ENCODE measurements at places on chromosomes 3 and 15.

- DNase-seq = no peak
Observed at GRCh38 chr3:15755181-15755580, 42.6 kb downstream of the ANKRD28 start.

DNA sequence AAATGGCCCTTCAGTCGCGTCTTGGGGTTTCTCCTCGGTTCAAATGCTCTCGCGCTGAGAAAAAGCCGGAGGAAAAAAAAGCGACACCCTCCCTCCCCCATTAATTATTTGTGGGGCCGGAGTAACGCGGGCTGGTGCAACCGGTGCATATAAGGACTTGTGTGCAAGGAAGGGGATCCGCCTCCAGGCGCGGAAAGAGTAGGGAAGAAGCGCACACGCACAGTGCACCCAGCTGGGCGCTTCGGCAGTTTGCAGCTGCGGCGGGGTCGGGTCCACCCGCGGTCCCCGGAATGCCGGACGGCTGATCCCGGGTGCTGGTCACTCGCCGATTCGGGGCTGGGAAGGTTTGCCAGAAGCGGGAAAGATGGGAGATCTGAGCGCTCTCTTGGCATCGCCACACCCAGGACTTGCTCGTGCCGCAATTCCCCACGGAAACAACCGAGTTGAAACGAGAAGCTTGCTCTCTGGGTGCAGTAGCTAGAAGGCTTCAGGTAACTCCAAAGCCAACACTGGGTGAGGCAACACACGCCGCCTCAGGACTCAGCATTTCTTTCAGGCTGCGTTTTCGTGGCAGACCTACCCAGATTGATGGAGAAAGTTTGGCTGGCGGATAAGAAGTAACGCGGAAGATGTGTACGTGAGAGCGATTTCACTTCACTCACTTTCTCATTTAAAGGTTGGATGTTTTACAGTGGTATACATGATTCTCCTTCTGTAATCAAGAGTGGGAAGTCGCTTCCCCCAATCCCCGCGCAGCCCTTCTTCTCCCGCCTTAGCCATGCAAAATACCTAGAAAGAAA is 720 bp upstream of the TNIK start:
- peak; percentile 26 for DNase-seq

- no peak for DNase-seq
Observed at GRCh38 chr15:64930019-64930652, 18.4 kb downstream of the ANKDD1A start.

DNA sequence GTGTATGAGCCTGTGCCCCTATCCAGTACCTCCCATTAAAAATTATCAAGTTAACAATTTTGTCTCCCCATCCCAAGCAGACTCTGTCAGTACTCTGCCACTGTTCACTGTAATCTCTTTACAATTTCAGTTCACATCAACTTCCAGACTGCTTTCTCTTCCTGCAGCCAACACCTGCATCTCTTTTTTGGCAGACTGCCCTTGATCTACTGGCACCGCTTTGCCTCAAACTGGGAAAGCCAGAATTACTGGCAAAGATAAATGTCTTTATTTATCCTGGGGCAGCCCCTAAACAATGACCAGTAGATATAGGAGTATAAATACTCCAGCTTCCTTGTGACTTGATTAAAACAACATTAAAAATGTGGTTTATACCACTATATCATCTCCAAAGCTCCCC is 494.1 kb downstream of the ZNF385D start:
- DNase-seq = no peak

GRCh38 chr3:112736805-112737566 is 96.0 kb upstream of the CCDC80 start:
- DNase-seq = no peak

DNA sequence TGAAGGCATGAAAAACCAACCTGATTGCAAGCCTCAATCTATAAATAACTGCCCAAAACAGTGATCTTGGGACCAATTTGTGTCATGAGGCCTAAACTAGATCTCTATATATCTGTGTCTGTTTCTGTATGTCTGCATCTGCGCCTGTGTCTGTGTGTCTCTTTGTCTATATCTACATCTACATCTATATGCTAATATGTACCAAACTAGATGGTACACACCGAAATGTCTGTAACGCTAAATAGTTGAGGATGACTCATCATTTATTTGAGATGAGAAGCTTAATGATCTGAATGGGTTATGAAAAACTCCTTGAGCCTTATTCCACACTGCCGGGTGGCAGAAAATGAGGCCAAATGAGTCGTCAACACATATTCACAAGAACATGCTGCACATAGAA is 982.3 kb downstream of the ROBO2 start:
- no peak for DNase-seq

- no peak for DNase-seq
Observed at GRCh38 chr3:197216169-197216860, 82.1 kb downstream of the DLG1 start.
